Immature natural killer cell (primary cell): ENCODE measurements at places on chromosomes 2 and 18.
A peak's percentile ranks its signal among the peaks of the same experiment; 100 is the strongest.

- no peaks in the 10 kb centered on the region for H3K36me3 ChIP-seq
- no peaks in the 10 kb centered on the region for H3K4me1 ChIP-seq
- peaks cover 2% of the 10 kb centered on the region for H3K27me3 ChIP-seq
- H3K27ac ChIP-seq = no peak overlapping the region
- DNase-seq = no peak
These were observed 141.8 kb downstream of the FIGN start for GRCh38 chr2:163593982-163594381.

GRCh38 chr2:85678794-85679672 lies 11.0 kb upstream of the SFTPB start:
- H3K27ac ChIP-seq = peak overlapping the region; percentile 28
- peak overlapping the region; percentile 50 for H3K4me3 ChIP-seq
- no peaks in the 10 kb centered on the region for H3K36me3 ChIP-seq
- peak; percentile 81 for DNase-seq
- peaks cover 36% of the 10 kb centered on the region for H3K4me1 ChIP-seq

DNA sequence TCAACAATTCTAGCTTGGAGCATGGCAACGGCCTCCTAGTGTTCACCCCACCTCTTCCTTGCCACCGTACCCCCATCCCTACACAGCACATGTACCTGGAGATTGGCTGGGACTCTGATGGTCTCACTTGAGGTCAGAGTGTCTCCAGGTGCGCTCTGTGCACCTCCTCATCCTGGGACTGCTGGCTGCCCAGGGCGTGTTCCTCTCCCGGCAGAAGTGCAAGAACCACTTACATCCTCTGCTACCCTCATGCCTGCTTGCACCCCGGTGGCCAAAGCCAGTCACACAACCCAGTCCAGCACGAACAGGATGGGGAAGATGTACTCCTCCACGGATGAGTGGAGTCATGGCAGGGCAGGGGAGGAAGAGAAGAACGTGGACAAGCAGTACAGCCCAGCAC lies 151.5 kb downstream of the ASB1 start:
- H3K27ac ChIP-seq = no peak overlapping the region
- no peak for DNase-seq
- no peaks in the 10 kb centered on the region for H3K27me3 ChIP-seq
- no peaks in the 10 kb centered on the region for H3K4me1 ChIP-seq

DNA sequence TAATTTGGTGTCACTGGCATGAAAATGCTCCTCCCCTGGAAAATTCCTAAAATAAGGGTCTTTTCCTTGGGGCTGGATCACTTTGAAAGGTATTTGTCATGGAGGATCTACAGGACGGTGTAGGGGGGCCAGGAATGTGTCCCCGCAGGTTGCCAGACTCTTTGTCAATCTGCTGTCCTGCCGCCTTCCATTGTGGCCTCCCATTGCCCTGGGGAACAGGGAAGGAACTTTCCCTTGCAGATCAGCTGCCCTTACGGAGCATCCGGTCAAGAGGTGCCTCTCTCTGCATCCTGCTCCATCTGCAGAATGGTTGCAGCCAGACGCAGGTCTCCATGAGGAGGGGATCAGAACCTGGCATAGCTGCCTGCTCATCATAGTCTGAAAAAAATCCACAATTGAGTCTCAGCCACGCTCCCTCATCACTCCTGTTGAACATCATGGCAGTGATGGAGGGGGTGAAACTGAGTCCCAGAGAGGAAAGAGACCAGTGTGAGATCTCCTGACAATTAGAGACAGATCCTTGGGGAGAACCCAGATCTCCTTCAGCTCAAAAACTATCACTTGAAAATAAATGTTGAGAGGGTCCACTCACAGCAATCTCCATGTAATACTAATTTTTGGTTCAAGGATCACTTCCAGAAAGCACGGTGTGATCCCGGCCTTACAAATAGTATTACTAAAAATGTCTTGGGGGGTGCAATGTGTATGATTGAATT lies 244.8 kb downstream of the MYCN start:
- no peak overlapping the region for H3K4me3 ChIP-seq
- no peaks in the 10 kb centered on the region for H3K36me3 ChIP-seq
- no peak for DNase-seq
- peaks cover 2% of the 10 kb centered on the region for H3K27me3 ChIP-seq
- no peaks in the 10 kb centered on the region for H3K4me1 ChIP-seq

DNA sequence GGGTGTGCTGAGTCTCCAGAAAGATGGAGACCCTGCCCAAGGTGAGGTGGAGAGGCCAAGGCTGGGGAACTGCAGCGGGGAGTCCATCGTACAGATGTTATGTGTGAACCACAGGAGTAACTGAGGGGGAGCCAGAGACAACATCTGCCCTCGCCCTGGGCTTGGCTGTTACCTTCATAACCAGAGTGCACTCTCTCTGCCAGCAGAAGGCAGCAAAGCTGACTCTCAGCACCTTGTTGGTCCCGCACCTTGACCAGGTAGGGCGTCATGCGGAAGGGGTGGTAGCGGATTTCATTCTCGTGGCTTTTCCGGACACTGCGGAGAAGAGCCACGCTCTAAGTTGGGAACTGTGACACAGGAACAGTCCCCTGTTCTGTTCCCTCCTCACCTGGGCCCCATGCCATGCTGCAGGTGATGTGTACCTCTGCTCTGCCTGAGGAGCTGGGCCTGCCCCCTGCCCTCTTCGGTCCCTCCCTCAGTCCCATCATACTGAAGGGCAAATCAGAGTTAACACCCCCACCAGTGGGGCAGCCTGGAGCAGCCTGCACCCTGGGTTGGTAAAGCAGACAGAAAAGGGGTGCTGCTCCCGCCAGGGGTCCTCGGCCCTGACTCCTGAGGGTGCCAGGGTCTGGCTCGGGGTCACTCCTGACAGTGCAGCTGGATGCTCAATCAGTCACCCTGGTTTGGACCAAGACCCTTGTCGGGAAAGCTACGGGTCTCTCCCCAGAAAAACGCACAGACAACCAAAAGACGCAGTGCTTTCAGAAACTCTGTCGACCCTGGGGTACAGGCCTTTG lies 20.3 kb downstream of the PER2 start:
- peaks cover 7% of the 10 kb centered on the region for H3K4me1 ChIP-seq
- peaks cover 3% of the 10 kb centered on the region for H3K27me3 ChIP-seq
- no peak for DNase-seq
- no peak overlapping the region for H3K4me3 ChIP-seq
- H3K27ac ChIP-seq = no peak overlapping the region

DNA sequence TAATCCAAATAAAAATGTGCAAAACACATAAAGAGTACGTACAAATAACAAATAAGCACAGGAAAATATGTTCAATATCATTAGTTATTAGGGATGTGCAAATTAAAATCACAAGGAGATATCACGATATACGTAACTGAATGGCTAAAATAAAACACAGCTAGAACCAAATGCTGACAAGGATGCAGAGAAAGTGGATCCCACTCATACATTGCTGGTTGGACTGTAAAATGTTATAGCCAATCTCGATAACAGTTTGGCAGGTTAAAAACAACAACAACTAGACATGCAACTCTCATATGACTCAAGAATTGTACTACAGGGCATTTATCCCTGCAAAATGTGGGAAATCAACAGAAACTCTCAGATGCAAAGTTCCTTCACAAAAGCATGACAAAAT lies 553.9 kb downstream of the ADCYAP1 start:
- no peaks in the 10 kb centered on the region for H3K27me3 ChIP-seq
- no peak overlapping the region for H3K4me3 ChIP-seq
- H3K36me3 ChIP-seq = no peaks in the 10 kb centered on the region

DNA sequence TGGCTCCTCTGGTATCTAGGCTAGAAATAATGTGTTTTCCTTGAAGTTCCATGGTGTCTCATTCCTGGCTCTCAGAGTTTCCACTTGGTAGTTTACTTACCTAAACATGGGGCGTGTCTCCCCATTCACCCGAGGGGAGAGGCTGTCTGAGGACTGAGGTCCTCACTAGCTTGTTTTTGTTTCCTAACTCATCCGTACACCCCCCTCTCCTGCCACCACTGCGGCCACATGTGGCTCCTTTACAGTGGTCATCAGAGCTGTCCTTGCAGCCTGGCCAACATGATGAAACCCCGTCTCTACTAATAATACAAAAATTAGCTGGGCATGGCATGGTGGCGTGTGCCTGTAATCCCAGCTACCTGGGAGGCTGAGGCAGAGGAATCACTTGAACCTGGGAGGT lies 106.0 kb downstream of the ASAP2 start:
- no peak for DNase-seq
- no peak overlapping the region for H3K4me3 ChIP-seq
- H3K36me3 ChIP-seq = no peaks in the 10 kb centered on the region
- H3K4me1 ChIP-seq = no peaks in the 10 kb centered on the region
- no peak overlapping the region for H3K27ac ChIP-seq
- peaks cover 11% of the 10 kb centered on the region for H3K27me3 ChIP-seq

DNA sequence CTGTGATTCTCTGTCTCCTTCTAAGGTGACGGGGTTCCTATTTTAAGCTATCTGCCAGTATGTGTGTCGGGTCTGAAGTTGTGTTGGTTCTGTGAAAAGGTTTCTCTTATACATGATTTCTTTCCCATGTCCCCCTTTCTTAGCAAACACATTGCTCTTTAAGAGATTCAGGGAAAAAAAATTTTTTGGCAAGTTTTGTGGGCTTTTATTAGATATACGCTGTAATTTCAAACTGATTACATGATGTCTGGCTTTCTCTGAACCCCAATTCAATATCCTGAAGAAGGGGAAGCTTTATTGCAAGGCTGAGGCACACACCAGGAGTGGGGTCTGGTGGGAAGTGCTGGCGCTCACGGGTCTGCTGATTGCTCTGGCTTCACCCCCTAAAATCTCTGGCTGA lies 210.6 kb downstream of the AGPS start:
- H3K36me3 ChIP-seq = no peaks in the 10 kb centered on the region
- peaks cover 3% of the 10 kb centered on the region for H3K27me3 ChIP-seq
- DNase-seq = no peak
- no peak overlapping the region for H3K4me3 ChIP-seq
- no peaks in the 10 kb centered on the region for H3K4me1 ChIP-seq
- H3K27ac ChIP-seq = no peak overlapping the region

GRCh38 chr2:121074293-121074932 lies 210.6 kb downstream of the TFCP2L1 start:
- H3K27ac ChIP-seq = no peak overlapping the region
- H3K4me3 ChIP-seq = no peak overlapping the region
- no peaks in the 10 kb centered on the region for H3K36me3 ChIP-seq
- peaks cover 3% of the 10 kb centered on the region for H3K27me3 ChIP-seq

GRCh38 chr2:238567067-238567855 lies 140.5 kb downstream of the ASB1 start:
- H3K4me3 ChIP-seq = no peak overlapping the region
- H3K27ac ChIP-seq = no peak overlapping the region
- no peaks in the 10 kb centered on the region for H3K27me3 ChIP-seq
- no peak for DNase-seq
- H3K36me3 ChIP-seq = no peaks in the 10 kb centered on the region
- H3K4me1 ChIP-seq = no peaks in the 10 kb centered on the region

GRCh38 chr2:65901756-65902155 lies 469.4 kb upstream of the SPRED2 start:
- no peaks in the 10 kb centered on the region for H3K27me3 ChIP-seq
- no peaks in the 10 kb centered on the region for H3K4me1 ChIP-seq
- H3K27ac ChIP-seq = no peak overlapping the region
- H3K36me3 ChIP-seq = no peaks in the 10 kb centered on the region
- no peak for DNase-seq

DNA sequence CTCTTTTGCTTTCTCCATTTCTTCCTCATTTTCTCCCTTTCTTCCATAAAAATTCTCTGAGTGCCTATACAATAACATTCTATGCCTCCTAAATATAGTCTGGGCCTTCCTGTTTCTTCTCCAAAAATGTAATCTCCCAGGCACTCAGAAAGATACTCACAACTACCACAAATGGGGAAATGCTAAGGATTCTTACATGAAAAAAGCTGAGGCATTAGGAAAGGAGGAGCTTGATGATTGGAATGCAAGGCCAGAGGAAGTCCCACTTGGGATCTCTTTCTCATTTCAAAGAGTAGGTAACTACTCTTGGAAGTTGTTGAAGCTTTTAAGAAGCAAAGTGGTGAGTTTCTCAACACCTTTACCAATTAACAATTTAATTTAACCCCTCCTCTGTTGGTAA lies 3.4 kb downstream of the VSNL1 start:
- no peak overlapping the region for H3K27ac ChIP-seq
- peaks cover 6% of the 10 kb centered on the region for H3K27me3 ChIP-seq
- no peaks in the 10 kb centered on the region for H3K4me1 ChIP-seq
- no peak for DNase-seq
- no peak overlapping the region for H3K4me3 ChIP-seq
- H3K36me3 ChIP-seq = no peaks in the 10 kb centered on the region

GRCh38 chr2:163505281-163505680 lies 230.5 kb downstream of the FIGN start:
- no peak overlapping the region for H3K4me3 ChIP-seq
- DNase-seq = no peak
- H3K27ac ChIP-seq = no peak overlapping the region

DNA sequence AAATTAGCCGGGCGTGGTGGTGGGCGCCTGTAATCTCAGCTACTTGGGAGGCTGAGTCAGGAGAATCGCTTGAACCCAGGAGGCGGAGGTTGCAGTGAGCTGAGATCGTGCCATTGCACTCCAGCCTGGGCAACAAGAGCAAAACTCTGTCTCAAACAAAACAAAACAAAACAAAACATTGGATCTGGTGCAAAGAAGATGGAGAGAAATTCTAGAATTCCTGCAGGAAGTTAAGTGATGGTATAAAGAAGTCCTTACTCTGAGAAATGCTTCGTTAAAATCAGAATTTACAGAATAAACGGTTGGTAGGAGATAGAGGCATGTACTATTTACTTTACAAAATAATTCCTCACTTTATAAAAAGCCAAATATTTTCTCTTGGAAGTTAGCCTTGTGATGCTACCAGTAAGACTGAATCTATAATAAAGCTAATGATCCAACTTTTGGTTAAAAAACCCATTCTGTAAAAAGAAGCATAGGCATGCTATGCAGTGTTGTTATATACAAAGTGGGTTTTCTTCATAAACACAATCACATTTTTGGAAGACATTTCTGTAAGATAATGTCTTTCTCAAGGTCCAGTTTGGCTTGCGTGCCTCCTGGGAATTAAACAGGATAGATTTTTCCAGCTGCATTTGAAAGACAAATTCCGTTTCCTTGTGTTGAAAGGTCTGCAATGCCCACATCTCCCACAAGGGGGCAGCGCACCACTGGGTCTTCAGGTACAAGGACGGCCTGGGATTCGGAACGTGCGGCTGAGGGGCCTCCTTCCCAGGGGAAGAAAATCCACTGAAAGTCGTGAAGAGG lies 35.6 kb upstream of the PNO1 start:
- no peaks in the 10 kb centered on the region for H3K36me3 ChIP-seq
- peaks cover 50% of the 10 kb centered on the region for H3K4me1 ChIP-seq
- peak overlapping the region; percentile 99 for H3K27ac ChIP-seq
- DNase-seq = peak; percentile 70

GRCh38 chr2:3267869-3268704 lies 109.5 kb downstream of the EIPR1 start:
- H3K36me3 ChIP-seq = peaks cover 7% of the 10 kb centered on the region
- H3K4me3 ChIP-seq = no peak overlapping the region
- no peaks in the 10 kb centered on the region for H3K27me3 ChIP-seq
- no peak for DNase-seq
- H3K4me1 ChIP-seq = peaks cover 17% of the 10 kb centered on the region
